Activated T-cell treated with anti-CD3 and anti-CD28 coated beads for 1 hour (primary cell): ENCODE measurements at places on chromosomes 11 and 22.

DNA sequence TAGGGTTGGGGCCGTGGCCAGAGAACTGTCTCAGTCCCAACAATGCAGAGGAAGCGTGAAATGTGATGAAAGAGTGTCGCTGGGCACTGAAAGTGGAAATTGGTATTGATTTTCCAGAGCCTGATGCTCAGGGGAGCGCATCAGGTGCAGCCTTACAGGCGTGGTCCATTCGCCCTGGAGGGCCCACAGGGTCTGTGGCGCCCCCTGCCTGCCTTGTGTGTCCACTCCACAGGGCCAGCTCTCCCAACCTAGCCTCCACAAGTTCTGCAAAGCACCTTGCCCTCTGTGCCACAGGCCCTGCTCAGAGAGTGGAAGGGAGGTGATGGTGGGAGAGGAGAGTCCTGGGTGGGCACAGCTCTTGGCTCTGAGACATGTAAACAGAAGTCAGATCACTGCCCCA, 54.9 kb upstream of the LMO1 start:
- DNase-seq = no peak

- DNase-seq = no peak
Observed at GRCh38 chr11:120775986-120776951, 247.6 kb upstream of the TBCEL start.

GRCh38 chr11:62712861-62713260, 5.4 kb downstream of the GNG3 start:
- no peak for DNase-seq

GRCh38 chr11:74412321-74412720, 14.1 kb upstream of the PGM2L1 start:
- DNase-seq = no peak

- DNase-seq = no peak
Observed at GRCh38 chr11:67010296-67010905, 12.5 kb upstream of the SYT12 start.

DNA sequence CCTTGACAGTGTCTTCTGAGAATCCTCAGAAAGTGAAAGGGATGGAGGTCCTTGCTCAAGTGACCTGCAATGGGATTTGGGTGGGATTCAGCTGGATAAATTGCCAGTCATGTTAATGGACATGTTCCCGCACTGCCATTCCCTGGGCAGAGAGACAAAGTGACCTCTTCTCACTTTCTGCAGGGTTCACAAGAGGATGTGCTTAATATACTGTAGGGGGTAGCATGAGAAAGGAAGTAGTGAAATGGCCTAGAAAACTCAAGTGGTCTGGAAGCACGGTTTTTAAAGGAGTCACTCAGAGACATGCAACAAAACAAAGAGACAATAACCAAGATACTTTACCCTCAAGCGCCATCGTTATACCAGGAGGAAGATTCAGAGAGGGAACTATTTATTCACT, 70.2 kb downstream of the NELL1 start:
- DNase-seq = no peak

- DNase-seq = no peak
Observed at GRCh38 chr11:65863889-65864705, 3.9 kb downstream of the MUS81 start.

- no peak for DNase-seq
Observed at GRCh38 chr11:62500650-62501030, 46.0 kb downstream of the AHNAK start.

GRCh38 chr11:47998733-47999359, 18.5 kb downstream of the PTPRJ start:
- DNase-seq = no peak

DNA sequence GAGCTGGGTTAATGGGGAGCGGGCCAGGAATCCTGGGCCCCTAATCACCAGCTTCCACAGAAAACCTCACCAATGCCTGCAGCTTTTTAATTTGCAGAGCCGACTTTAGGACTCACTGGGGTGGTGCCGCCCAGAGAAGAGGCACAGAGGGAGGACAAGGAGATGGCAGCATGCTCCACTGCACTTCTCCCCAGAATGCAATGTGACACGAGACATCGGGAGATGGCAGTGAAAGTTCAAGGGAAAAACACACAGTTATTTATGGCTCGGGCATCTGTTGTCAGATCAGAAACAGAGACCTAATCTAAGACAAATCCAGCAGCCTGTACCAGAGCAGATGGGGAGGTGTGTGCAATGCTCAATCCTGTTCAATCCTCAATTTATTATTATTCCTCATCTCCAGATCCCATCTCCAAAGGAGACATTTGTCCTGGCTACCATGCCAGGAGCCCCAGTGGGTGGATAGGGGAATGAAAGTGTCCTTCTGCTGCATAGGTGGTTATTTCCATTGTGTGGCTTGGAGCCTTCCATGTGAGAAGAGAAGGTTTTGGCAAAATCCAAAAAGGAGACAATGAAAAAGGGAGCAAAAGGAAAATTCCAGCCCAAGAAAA, 250.0 kb downstream of the NXPE2 start:
- no peak for DNase-seq

DNA sequence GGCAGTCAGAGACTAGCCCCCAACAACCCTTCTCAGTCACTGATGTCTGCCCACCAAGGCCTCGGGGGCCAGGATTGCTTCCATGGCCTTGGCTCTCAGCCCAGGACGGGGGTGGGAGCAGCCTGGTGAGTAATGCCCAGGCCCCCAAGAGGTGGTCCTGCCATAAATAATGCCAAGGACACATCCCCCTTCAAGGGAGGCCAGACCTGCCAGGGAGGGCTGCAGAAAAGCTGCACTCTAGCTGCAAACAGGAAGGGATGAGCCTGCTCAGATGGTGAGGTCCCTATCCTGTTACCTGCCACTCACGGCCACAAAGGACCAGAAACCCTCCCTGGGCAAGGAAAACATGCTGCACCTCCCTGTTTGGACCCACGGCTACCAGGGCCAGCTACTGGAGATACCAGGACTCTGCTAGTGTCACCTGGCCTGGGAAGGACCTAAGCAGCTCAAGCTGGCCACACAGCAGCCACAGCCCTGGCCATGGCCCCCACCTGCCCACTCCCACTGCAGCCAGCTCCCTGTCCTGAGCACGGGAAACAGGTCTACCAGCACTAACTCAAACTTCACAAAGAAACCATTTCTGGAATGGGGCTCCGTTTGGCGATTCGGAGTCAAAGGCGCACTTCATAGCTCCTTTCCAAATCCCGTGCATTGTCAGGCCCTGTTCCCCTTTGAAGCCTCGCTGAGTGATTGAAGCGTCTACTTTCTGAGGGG, 12.1 kb downstream of the GNB1L start:
- DNase-seq = no peak

- DNase-seq = no peak
Observed at GRCh38 chr11:64713016-64713707, 9.8 kb downstream of the NRXN2 start.

GRCh38 chr22:27228771-27229170, 571.4 kb downstream of the MIAT start:
- DNase-seq = no peak

- DNase-seq = no peak
Observed at GRCh38 chr22:43707648-43708047, 104.5 kb downstream of the EFCAB6 start.

GRCh38 chr11:12900496-12900895, 108.6 kb upstream of the RASSF10 start:
- no peak for DNase-seq
